ENCODE measurements at places on chromosomes 7 and 10.

- DNase-seq = no peak
Observed at GRCh38 chr10:58704226-58704625, 191.6 kb downstream of the BICC1 start.

DNA sequence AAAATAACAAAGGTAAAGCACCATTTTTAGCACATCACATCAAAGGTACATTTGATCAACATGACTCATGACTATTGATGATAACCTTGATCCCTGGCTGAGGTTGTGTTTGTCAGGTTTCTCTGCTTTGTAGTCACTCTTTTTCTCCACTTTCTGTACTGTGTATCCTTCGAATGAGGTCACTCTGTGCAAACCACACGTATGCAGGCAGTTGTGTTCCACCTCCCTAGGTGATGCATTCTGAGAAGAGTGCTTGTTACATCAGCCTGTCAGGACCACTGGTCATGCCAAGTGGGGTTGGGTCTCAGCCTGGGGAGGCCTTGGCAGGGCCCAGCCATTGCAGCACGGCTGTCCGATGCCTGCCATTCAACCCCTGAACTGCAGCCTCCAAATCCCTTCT lies 62.8 kb upstream of the GJD4 start:
- no peak for DNase-seq

GRCh38 chr10:119289227-119289920 lies 82.0 kb downstream of the GRK5 start:
- no peak for DNase-seq

GRCh38 chr10:112447620-112447928 lies 559 bp downstream of the VTI1A start:
- no peak for DNase-seq

DNA sequence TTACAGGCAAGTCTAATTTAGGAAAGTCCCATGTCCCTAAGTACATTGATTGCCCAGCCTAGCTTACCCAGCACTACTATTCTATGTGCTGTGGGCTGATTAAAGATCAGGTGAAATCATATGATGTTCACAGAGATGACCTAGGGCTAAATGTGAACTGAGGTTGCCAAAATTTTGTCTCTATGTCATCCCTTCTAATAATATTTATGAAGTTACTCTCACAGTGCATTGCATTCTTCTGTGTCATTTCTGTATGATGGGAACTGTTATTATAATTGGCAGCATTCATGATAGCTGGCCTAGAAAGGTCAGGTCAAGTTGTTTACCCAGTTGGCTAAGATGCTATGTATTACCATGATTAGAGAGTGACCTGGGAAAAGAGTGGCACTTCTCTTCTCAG lies 2.8 kb upstream of the PDK4 start:
- DNase-seq = no peak

GRCh38 chr7:118232837-118233236 lies 8.3 kb downstream of the ANKRD7 start:
- DNase-seq = no peak

DNA sequence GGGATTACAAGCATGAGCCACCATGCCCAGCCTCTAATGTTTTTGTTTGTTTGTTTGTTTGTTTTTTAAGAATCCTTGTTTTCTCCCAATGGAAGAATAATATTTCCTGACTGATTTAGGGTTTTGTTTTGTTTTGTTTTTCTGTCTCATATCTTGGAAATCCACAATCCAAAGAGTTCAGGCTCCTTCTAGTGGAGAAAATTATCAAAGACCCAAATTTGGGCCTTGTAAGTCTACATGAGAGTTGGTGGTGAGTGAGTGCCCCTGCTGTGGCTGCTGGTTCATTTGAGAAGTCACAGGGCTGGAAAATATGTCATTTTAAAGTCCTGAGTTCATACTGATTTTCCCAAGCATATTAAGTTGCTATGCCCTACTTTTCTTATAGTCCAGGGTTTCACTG lies 33.5 kb upstream of the KLHL7 start:
- DNase-seq = no peak

DNA sequence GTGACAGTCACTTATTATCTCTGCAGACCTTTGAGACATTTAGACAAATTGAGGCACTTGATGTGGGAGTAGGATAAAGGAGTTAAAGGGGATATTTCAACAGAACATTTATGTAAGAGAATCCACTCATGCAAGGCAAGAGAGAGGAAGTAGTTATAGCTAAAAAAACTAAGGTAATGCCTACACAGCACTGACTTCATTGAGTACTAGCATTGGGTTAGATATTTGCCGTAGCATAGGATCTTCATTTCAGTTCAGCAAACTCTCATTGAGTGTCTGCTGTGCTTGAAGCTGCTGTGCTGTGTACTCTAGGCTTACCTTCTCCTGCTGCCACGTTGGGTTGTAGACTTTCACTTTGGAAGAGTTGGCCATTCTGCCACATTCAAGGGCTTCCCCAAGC lies 10.5 kb upstream of the ENTPD1 start:
- DNase-seq = no peak

All from activated T-cell treated with anti-CD3 and anti-CD28 coated beads for 48 hours (primary cell).